Activated B cell treated with CpG ODN at 0.5 μM for 24 hours (primary cell): ENCODE measurements at places on chromosomes 4 and X. TPM values are rescaled to one million over a fixed set of nuclear protein-coding genes. Genes with fewer than 3 reads are reported as not detected.

Gene ARL13A
- not detected in 2 replicates for total RNA-seq

Gene ASB11
- total RNA-seq = not detected in 2 replicates

Gene NHSL2
- total RNA-seq = 0.29 TPM in 2 replicates

Gene REELD1
- 2.1 and 2.6 TPM in 2 replicates for total RNA-seq

Gene SLC6A14
- total RNA-seq = not detected in 2 replicates

Gene ATP2B3
- not detected in 2 replicates for total RNA-seq

Gene TRPC3
- not detected in 2 replicates for total RNA-seq

Gene SETD7
- 10.3 and 11.1 TPM in 2 replicates for total RNA-seq

Gene CORIN
- not detected in 2 replicates for total RNA-seq

Gene FDCSP
- not detected in 2 replicates for total RNA-seq

Gene PPARGC1A
- not detected in 2 replicates for total RNA-seq

Gene OPRPN
- not detected in 2 replicates for total RNA-seq

Gene ADAM29
- not detected in 2 replicates for total RNA-seq

Gene ASB12
- total RNA-seq = 0.18 TPM in 1 of 2 replicates, not detected in the other

Gene NPY1R
- total RNA-seq = not detected in 2 replicates

Gene MAGEA9B
- not detected in 2 replicates for total RNA-seq

Gene DDIT4L
- total RNA-seq = not detected in 2 replicates

Gene SLC25A6
- 436 and 472 TPM in 2 replicates for total RNA-seq

Gene PNMA5
- 0.27 TPM in 1 of 2 replicates, not detected in the other for total RNA-seq

Gene BST1
- 0.49 TPM in 1 of 2 replicates, not detected in the other for total RNA-seq

Gene CT45A5
- not detected in 2 replicates for total RNA-seq

Gene SOWAHB
- total RNA-seq = not detected in 2 replicates

Gene RAB41
- total RNA-seq = not detected in 2 replicates

Gene PLAC8
- 142 and 153 TPM in 2 replicates for total RNA-seq

Gene SSX4B
- not detected in 2 replicates for total RNA-seq

Gene HTT
- 239 and 242 TPM in 2 replicates for total RNA-seq

Gene H2BW1
- total RNA-seq = not detected in 2 replicates

Gene UBE2D3
- 321 and 327 TPM in 2 replicates for total RNA-seq

Gene ZDHHC9
- total RNA-seq = 3.9 and 4.2 TPM in 2 replicates

Gene CHRNA9
- total RNA-seq = 0.16 TPM in 1 of 2 replicates, not detected in the other

Gene S100G
- total RNA-seq = not detected in 2 replicates

Gene NEXMIF
- total RNA-seq = 0.53 and 1.4 TPM in 2 replicates

Gene SLC2A9
- total RNA-seq = 1.1 and 1.2 TPM in 2 replicates

Gene AWAT2
- not detected in 2 replicates for total RNA-seq

Gene CXorf65
- total RNA-seq = 10.0 and 14.5 TPM in 2 replicates

Gene WAS
- 101 and 102 TPM in 2 replicates for total RNA-seq

Gene SPON2
- total RNA-seq = 2.2 and 3.4 TPM in 2 replicates

Gene FGF5
- not detected in 2 replicates for total RNA-seq

Gene NAT8L
- total RNA-seq = 0.15 and 0.24 TPM in 2 replicates

Gene LRPAP1
- total RNA-seq = 60.9 and 62.9 TPM in 2 replicates

Gene TMEM31
- total RNA-seq = not detected in 2 replicates

Gene GSPT2
- 12.9 and 13.9 TPM in 2 replicates for total RNA-seq

Gene GPRASP1
- total RNA-seq = 4.6 and 5.9 TPM in 2 replicates

Gene ZCCHC13
- total RNA-seq = not detected in 2 replicates

Gene PNMA6F
- total RNA-seq = not detected in 2 replicates

Gene XG
- total RNA-seq = not detected in 2 replicates

Gene PQBP1
- total RNA-seq = 81.6 and 91.5 TPM in 2 replicates

Gene FGFBP2
- 0.20 and 0.39 TPM in 2 replicates for total RNA-seq

Gene AMTN
- total RNA-seq = not detected in 2 replicates

Gene AMBN
- not detected in 2 replicates for total RNA-seq

Gene SSX4
- total RNA-seq = not detected in 2 replicates

Gene NPY2R
- total RNA-seq = not detected in 2 replicates

Gene IL2
- total RNA-seq = not detected in 2 replicates

Gene ARHGAP10
- 0.42 and 0.60 TPM in 2 replicates for total RNA-seq

Gene MAGEA1
- not detected in 2 replicates for total RNA-seq

Gene HAUS7
- total RNA-seq = 39.2 and 42.7 TPM in 2 replicates
